HTR-8/SVneo (cell line): ENCODE measurements at places on chromosomes 4 and X.
A peak's percentile ranks its signal among the peaks of the same experiment; 100 is the strongest.

DNA sequence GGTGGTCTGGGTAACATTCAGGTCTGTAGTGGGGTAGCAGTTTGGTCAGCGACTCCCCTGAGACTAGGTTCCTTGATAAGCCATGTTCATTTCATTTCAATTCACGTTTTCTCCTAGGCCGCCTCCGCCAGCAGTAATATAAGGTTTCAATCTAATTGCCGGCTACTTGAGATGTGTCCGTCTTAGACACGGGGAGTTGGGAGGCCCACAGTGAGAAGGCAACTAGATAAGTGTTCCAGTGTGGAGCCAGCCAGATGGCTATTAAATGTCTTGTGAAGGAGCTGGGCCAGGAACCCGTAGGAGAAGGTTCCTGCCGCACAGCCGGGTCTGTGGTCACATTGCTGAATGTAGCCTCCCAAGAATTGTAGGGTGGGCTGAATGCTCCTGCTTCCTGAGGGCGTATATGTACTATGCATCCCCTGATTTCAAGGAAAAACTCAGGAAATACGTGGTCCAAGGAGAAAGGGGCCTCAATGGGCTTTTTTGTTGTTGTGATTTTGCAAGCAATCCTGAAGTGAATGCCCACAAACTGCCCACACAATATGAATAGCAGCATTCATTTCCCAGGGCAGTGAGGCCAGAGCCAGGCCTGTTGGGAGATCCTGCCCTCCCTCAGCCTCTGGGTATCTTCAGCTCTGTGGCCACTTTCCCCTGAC lies 220.6 kb upstream of the RPL34 start:
- no peak for DNase-seq

GRCh38 chrX:111567542-111568255 lies 56.3 kb downstream of the SERTM2 start:
- DNase-seq: no peak

DNA sequence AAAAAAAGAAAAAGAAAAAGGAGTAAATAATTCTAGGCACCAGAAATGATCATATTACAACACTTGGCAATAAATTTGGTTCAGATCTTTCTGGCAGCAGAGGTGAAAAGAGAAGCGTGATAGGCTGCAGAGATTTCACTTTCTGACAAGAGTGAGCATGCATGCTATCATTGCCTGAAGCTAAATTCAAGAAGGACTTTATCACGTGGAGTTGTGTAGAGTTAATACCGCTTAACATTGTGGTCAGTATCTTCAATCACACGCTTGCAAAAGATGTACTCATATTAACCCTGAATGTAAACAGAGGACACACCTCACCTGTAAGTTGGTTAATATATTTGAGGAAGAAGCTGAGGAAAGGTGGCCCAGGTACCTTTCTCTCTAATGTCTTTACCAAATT lies 31.4 kb upstream of the RBPJ start:
- no peak for DNase-seq

- no peak for DNase-seq
These were observed 3.0 kb upstream of the HTRA3 start for GRCh38 chr4:8266508-8266907.

GRCh38 chrX:10929747-10930146 lies 181.4 kb upstream of the HCCS start:
- DNase-seq: no peak

DNA sequence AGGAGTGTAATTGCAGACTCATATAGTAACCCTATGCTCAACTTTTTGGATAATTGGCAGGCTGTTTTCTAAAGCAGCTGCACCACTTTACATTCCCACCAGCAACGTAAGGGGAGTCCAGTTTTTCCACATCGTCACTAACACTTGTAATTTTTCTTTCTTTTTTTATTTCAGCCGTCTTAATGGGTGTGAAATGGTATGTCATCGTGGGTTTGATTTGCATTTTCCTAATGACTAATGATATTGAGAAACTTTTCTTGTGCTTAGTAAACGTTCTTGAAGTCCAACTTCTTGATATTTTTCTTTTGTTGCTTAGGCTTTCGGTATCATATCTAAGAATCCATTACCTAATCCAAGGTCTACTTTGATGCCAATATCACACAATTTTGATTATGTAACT lies 95.3 kb upstream of the IL1RAPL1 start:
- no peak for DNase-seq

DNA sequence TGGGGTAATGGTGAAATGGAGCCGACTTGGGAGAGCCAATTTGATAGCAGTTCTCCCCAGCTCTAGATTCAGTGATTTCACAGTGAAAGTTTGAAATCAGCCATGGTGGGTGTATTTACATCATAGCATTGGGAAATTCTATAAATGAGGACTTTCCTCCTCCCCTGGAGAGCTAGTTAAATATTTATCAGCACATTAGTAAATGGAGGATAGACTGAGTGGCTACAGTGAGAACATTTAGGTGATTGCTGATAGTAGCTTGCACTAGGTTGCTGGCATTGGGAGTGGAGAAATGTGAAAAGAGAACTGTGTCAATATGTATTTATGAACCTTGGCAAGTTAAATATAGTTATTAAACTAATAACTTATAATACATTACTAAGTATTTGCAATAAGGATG lies 347.3 kb downstream of the CCSER1 start:
- no peak for DNase-seq

GRCh38 chr4:16000708-16001483 lies 37.9 kb upstream of the FGFBP2 start:
- no peak for DNase-seq

DNA sequence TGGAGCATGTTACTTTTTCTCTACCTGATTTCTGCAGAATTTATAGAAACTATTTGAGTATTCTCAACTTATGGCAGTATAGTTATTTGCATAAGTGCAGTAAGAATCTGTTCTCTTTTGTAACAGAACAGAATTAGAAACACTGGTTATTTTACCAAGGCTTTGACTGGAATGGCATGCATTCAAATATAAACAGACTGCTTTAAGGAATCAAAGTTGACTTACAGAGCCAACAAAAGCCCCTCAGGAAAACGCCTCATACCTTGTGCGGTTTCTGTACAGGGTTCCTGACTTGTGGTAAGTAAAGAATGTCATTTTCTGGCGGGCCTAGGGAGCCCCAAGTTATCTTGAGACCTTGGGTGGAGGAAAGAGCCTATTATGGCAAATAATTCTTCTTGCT lies 97.1 kb downstream of the GPR143 start:
- no peak for DNase-seq

DNA sequence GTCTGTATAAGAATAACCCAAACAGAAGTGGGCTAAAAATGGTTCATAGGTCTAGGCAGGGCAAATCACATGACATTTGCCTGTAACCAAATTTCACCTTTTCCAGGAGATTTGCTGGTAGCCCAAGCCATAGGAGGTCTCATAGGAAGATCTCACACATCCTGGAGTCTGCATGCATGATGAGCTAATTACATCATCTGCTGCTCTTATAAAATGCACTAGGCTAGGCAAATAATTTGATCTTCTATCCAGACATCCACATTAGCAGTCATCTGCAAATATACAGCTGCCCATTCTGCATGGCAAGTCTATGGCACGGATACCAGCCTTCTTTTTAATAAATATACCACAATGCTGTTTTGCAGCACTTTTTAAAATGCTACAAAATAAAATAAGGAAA lies 87.2 kb downstream of the MAPK10 start:
- no peak for DNase-seq

DNA sequence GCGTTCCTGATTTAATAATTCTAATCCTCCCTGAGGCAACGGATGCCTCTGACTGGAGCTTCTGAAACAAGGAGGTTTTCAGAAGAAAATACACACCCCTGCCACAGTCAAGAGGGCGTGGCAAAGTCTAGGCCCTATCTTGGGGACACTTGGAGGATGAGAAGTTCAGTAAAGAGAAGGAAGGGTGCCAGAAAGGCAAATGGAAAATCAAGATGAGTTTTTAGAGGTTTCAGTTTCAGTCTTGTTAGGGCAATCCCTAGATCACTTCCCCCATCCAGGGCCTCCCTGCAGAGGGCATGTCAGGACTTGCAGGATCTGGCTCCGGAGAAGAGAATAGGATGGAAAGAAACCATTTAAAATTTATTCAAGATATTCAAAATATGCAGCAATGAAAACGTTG lies 28.5 kb upstream of the FGF2 start:
- DNase-seq: peak; percentile 88

GRCh38 chr4:879729-880077 lies 52.4 kb downstream of the GAK start:
- DNase-seq: no peak

DNA sequence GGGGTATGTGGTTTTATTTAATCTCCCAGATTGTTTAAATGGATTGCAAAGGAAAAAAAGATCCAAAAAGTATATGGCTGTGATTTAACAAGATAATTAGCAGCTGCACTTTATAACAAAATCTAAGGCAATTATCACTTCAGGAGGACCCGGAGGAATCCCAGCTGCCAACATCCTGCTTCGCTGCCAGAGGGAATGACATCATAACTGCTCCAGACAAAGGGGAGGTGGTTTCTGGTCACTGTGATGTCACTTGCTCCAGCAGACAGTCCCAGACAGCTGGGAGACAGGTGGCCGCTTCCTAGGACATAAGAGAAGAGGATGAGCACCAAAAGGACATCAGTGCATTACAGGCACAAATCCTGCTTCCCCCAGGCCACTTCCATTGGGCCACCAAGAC lies 371.0 kb downstream of the BCOR start:
- DNase-seq: peak; percentile 38

DNA sequence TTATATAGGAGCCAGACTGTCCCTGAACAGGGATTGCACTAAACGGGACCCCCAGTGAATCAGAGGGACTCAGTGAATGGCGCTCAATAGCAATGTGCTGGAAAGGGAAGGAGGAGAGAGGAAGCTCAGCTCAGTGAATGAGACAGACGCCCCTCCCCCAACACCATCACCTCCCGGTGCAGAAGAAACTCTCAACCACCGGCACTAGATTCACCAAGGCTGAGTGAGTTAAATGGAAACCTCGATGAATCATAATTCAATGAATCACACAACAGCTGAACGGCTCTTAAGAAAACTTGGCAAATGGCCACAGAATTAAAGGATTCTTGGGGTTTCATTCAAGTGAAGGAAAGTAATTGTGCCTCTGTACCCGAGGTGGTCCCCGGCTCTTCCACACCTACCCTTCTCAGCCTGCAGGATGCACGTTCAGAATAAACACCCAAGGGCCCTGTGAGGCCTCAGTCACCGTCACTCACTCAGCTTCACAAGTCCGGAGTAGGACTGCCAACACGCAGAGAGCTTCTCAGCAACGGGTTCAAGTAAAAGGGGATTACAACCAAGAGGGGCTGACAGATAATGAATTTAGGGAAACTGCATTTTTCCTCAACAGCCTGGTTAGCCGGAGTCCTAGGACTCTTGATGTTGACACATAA lies 29.3 kb downstream of the CRMP1 start:
- peak; percentile 68 for DNase-seq

DNA sequence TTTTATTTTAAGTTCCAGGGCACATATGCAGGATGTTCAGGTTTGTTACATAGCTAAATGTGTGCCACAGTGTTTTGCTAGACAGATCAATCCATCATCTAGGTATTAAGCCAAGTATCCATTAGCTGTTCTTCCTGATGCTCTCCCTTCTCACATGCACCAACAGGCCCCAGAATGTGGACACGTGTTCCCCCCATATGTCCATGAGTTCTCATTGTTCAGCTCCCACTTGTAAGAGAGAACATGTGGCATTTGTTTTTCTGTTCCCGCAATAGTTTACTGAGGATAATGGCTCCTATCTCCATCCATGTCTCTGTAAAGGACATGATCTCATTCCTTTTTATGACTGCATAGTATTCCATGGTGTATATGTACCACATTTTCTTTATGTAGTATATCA lies 374.8 kb upstream of the FAT1 start:
- no peak for DNase-seq

DNA sequence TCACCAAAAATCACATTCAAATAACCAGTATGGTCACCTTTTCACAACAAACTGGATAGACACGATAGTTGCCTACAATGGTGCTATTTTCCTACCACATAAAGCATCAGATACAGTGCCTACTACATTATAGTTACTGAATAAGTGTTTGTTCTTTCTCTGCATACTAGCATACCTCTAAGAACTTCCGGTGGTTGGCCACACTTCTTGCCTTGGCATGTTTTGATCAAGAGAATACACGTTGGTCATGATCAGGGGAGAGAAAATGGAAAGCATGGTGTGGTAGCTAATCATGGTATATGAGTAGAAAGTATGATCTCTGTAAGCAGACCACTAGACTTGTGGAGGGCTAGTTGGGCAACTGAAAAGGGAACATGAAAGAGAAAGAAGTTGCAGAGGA lies 322.8 kb upstream of the DIAPH2 start:
- DNase-seq: no peak

DNA sequence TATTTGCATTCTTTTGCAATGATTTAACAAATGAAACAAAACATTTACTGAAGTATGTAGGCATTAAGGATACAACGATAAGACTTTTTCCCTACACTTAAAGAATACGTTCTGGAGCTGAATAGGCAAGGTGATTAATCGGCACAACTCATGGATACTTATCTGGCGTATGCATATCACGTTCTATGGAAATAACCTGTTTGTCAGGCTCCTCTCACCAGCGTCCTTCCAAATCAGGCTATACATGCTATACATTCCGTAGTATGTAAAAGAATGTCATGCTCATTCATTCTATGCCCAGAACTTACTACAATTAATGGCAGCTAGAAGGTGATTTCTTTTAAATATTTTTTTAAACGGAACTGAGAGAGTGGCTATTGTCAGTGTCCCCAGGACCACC lies 25.6 kb upstream of the TCEANC start:
- DNase-seq: no peak

GRCh38 chrX:13692771-13693231 lies 3.9 kb downstream of the RAB9A start:
- no peak for DNase-seq

DNA sequence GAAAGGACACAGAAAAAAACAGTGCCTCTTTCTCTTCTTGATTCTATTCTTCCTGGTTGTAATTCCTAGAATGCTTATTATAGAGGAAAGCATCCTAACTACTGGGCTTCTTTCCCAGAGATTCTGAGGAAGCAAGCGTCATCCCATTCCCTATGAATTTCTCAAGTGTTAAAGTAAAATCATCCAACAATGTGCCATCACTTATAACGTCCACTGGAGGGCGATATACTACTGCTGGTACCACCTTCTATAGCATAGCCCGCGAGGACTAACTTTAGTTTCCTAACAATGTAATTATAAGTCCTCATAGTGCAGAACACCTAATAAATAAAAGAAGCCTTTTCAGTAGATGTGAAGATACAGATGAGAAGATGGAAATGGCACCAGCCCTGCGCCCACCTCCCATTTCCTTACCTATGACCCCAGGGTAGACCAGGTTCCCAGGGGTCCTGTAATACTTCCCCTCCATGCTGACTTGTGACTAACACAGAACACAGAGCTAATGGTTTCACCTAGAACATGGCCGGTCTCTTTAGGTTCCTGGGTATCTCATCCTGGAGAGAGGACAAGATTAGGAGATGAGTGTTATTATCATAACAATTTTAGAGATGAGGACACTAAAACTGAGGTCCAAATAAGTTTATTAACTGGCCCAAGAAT lies 4.2 kb downstream of the CENPVL3 start:
- peak; percentile 9 for DNase-seq

GRCh38 chr4:141131723-141132071 lies 1.6 kb downstream of the RNF150 start:
- no peak for DNase-seq
